A549 treated with CORT108297 at 1 μM for 4 hours (cell line): ENCODE measurements at places on chromosomes 11 and 22. TPM values are rescaled to one million over a fixed set of nuclear protein-coding genes. Genes with fewer than 3 reads are reported as not detected.

Gene OR51T1
- not detected in 5 replicates for total RNA-seq

Gene PKDREJ
- total RNA-seq = not detected in 5 replicates

Gene HOATZ
- total RNA-seq = not detected in 5 replicates

Gene P2RX6
- total RNA-seq = 0.35 to 1.1 TPM (median 0.70 TPM) in 5 replicates

Gene PACSIN2
- 75.7 to 95.4 TPM (median 90.2 TPM) in 5 replicates for total RNA-seq

Gene TST
- 40.7 to 61.2 TPM (median 56.3 TPM) in 5 replicates for total RNA-seq

Gene NDUFS8
- 294 to 405 TPM (median 382 TPM) in 5 replicates for total RNA-seq

Gene ADAMTS15
- total RNA-seq = 7.4 to 11.8 TPM (median 9.6 TPM) in 5 replicates

Gene PLAAT5
- total RNA-seq = 0.05 to 0.06 TPM in 2 of 5 replicates, not detected in the others

Gene CSNK2A3
- 1.4 to 2.3 TPM (median 1.8 TPM) in 5 replicates for total RNA-seq

Gene GRIA4
- not detected in 5 replicates for total RNA-seq
